ENCODE measurements at places on chromosomes 2 and 18.

- DNase-seq: no peak
These were observed 477.5 kb downstream of the SLC4A3 start for GRCh38 chr2:220104871-220105351.

DNA sequence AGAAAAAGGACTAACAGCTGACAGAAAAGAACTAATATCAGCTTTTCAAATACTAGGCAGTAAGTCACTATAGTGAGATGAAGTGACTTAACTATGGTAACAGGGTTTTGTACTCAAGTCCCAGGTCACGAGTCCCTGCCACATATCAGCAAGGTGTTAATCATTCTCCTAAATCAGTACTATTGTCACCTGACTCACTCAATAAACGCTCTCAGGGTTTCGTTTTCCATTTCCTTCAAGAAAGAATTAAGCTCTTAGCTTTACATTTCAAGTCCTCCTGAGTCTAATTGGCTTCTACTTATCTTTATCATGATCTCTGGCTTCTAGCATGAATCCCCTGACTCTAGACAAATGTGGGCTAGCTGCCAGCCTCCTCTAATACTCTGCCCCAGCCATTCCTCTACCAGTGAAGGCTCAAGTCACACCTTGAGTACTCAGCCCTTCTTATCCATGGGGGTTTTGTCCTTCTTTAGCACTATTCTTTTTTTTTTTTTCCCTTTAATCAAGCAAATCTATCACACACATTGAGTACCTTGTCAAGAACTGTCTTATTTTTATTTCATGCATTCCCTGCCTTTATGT is 20.0 kb downstream of the BUB1 start:
- no peak for DNase-seq

GRCh38 chr2:217838409-217838831 is 164.4 kb downstream of the TNS1 start:
- DNase-seq: no peak

DNA sequence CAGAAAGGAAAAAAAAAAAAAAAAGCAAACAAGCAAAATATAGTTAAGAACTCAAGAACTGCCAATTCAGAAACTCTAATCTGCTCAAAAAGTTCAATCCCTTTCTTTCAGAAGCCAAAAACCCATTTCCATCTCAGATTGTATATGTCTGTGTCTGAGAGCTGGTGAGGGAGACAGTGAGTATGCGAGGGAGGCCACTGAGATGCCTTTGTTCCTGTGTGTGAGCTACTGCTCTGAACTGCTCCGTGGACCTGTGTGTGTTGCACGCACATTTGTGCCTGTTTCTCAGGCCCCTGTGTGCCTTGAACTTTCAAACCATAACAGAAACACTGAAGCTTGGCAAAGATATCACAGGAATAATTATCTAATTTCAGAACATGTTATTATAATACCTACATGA is 2.5 kb upstream of the PKDCC start:
- DNase-seq: no peak

GRCh38 chr2:23803264-23803964 is 123.5 kb downstream of the ATAD2B start:
- DNase-seq: no peak

- DNase-seq: no peak
These were observed 553.6 kb upstream of the FSIP2 start for GRCh38 chr2:185185044-185185443.

All from activated T-helper 1 cell treated with anti-CD3 and anti-CD28 coated beads, Interleukin-2, amount 50 U/mL, for 16 hours (primary cell).